ENCODE measurements at places on chromosomes 3 and 15.

GRCh38 chr3:63878394-63879060 lies 14.9 kb downstream of the ATXN7 start:
- no peak for DNase-seq

- DNase-seq: no peak
These were observed 24.4 kb downstream of the SELENOT start for GRCh38 chr3:150627557-150627956.

- DNase-seq: no peak
These were observed 334.4 kb upstream of the CTNNB1 start for GRCh38 chr3:40864915-40865314.

DNA sequence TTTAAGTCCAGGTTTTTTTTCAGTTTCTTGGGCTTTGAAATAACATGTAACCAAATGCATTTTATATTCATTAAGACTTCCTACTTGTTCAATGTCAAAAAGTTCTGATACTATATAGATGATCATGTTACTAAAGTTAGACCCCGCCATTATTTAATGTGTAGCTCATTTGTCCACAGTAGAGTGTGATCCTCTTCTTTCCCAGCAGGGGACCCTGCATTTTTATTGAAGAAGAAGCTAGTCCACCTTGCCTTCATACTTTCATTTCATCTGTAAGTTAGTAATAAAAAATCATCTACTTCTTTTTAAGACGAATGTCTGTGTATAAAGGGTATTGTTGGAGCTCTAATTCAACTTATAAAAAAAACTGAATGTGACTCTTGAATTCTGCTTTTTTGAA lies 404.6 kb downstream of the SI start:
- DNase-seq: no peak

DNA sequence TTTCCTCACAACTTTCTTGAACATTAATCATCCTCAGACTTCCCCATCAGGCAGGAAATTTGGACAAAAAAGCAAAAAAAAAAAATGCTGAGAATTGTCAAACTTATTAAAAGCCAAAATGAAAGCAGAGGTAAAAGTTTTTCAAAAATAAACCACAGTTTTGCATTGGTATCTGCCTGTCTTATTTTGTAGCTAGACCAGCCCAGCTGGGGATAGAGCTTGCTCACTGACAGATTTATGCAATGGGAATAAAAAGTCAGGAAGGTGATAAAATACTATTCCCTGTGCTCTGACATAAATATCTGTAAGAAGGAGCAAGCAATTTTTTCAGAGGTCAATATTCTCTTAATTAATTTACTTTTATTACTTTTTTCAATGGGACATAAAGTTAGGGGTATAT lies 1006.7 kb upstream of the ALCAM start:
- no peak for DNase-seq

- no peak for DNase-seq
These were observed 1.1 kb upstream of the PARP15 start for GRCh38 chr3:122576174-122576940.

DNA sequence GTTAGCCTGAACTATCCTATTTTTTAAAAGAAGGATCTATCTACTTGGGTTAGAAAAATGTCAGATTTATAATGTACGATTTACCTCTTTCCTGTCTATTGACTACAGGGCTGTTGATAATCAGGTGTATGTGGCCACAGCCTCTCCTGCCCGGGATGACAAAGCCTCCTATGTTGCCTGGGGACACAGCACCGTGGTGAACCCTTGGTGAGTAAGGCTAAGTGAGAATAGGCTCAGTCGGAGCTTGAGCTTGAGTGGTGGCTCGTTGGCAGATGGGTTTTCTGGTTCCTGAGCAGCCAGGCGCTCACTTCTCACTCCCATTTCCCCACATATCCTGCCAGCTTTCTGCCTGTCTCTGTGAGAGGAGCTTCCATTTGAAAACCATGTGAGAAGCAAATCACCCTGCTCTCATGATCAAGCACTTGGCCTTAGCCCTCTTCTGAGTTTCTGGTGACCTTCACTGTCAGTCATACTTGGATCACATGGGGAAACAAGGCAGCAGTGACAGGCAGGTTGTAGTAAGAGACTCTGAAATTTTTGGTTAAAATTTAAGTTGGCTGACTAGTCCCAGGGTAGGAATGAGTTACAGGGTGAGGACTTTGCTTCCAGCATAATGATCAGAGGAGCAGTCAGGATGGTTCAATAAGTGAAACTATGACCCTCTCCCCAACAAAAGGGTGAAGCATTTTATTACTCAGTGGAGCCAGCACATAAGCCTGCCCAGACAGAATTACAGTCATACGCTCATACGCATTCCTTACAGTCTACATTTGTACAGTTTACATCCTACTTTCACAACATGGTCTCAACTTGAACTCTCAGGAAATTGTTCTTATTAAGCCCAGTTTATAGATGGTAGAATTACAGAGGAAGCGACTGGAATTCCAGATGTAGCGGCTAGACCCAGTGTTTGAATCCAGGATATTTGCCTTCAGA lies 18.0 kb downstream of the NIT2 start:
- no peak for DNase-seq

GRCh38 chr3:173630849-173631248 lies 233.3 kb downstream of the NLGN1 start:
- DNase-seq: no peak

DNA sequence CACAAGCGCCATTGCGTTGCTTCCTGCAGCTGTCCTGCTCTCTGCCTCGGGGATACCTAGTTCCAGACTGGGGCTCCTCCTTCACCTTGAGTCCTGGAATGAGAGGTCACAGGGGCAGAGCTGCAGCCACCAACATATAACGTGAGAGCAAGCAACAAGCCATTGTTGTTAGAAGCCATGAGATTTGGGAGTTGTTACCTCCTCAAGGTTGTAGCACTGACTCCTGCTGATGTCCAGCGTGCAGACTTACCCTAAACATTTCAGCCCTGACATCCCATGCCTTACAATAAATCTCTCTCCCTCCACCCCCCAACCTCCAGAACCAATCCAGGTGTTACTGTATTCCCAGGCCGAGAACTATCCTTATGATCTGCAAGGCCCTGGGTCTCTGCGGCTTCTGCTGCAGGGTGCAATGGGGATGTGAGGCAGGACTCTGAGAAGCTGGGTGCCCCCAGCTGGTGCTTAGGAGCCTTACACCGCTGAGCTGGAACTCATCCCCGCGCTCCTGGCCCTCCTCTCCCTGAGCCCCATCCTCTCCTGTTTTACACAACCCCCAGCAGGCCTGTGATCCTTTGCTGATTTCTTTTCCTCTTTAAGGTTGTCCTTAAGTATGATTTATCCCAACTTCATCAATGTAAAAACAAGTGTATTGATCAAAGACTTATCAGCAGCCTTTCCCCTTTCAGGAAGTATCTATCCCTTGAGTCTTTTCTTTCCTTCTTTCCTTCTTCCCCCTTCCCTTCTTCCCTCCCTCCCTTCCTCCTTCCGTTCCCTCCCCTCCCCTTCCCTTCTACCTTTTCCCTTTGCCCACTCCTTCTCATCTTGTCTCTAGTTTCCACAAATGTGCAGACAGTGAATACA lies 84.2 kb upstream of the ABHD2 start:
- DNase-seq: no peak

GRCh38 chr3:46909535-46910161 lies 32.1 kb downstream of the PTH1R start:
- peak; percentile 83 for DNase-seq

GRCh38 chr3:36494461-36495109 lies 114.3 kb downstream of the STAC start:
- DNase-seq: no peak

DNA sequence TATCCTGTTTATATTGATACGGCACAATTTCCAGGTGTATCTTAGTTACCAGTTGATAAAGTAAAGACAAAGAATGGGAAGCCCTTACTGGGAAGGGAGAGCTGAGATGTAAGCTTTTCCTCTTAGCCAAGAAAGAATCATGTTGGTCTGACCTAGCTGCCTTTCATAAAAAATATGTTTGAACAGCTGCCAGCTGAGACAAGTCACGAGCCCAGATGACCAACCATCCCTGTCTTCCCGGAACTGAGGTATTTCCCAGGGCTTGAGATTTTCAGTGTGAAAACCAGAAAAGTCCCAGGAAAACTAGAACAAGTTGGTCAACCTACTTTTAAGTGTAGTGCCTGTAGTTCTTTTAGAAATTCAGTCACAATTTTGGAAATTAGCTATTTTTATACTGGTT lies 3.6 kb upstream of the MYH15 start:
- DNase-seq: no peak

- peak; percentile 19 for DNase-seq
These were observed 1.3 kb downstream of the COLQ start for GRCh38 chr3:15520185-15520584.

- peak; percentile 53 for DNase-seq
These were observed 169.4 kb downstream of the TBC1D2B start for GRCh38 chr15:77907824-77908751.

DNA sequence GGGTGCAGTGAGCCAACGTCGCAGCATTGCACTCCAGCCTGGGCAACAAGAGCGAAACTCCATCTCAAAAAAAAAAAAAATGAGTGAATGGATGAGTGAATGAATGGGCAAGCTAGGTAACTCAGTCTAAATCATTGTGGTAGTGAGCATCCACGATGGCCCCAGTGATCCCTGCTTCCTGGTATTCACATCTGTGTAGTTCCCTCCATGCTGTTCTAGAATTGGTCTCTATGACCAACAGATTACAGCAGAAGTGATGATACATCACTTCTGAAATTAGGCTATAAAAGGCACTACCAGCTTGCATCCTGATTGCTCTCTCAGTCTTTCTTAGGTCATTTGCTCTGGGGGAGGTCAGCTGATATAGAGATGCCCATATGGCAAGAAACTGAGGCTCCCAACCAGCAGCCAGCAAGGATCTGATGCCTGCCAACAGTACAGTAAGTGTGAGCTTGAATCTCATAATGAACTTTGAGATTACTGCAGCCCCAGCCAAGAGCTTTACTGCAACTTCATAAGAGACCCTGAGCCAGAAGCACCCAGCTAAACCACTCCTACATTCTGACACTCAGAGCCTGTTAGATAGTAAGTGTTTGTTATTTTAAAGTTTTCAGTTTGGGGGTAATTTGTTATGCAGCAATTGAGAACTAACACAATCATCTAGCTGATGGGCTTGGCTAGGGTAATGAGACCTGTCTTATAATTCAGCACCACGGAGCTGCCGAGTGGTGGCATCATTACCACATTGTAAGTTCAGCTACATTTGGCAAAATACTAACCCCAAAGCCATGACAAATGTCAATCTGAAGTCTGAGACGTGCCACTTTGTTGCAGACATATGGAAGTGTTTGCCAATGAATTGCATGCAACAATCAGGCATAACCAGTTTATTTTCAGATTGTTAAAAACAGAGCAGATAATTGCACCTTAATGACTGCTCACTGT lies 53.0 kb downstream of the KLHL6 start:
- DNase-seq: no peak

- no peak for DNase-seq
These were observed 442.9 kb downstream of the MCTP2 start for GRCh38 chr15:94674296-94674695.

DNA sequence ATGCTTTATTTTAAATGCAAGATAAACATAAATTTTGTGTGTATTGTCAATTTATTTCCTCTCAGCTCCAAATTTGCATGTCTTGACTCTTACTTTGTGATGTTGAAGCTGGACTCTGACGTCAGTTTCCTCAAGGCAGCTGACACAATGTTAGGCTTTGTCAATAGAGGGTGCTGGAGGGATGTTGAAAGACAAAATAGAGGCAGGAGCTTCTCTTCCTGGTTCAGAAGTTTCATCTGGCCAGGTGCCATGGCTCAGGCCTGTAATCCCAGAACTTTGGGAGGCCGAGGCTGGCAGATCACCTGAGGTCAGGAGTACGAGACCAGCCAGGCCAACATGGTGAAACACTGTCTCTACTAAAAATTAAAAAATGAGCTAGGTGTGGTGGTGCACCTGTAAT lies 408.6 kb downstream of the GBE1 start:
- no peak for DNase-seq

DNA sequence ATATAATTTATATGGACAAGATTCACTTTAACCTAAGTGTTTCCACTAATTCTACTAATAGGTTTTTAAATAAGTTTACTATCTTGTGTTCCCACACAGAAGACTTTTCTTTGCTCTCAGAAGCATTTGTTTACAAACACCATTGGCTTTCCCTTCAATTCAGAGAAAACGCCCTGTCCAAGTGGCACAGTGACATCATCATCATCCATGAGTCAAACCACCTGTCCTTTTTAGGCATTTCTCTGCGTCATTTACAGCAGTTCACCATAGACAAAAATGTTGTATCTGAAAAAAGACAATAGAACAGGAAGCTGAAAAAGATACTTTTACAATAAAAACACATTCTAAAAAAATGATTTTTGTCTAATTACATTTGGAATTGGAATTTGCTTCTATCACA lies 9.3 kb upstream of the BCL2L10 start:
- DNase-seq: no peak

- DNase-seq: no peak
These were observed 87.6 kb upstream of the TLE3 start for GRCh38 chr15:70185251-70185711.

DNA sequence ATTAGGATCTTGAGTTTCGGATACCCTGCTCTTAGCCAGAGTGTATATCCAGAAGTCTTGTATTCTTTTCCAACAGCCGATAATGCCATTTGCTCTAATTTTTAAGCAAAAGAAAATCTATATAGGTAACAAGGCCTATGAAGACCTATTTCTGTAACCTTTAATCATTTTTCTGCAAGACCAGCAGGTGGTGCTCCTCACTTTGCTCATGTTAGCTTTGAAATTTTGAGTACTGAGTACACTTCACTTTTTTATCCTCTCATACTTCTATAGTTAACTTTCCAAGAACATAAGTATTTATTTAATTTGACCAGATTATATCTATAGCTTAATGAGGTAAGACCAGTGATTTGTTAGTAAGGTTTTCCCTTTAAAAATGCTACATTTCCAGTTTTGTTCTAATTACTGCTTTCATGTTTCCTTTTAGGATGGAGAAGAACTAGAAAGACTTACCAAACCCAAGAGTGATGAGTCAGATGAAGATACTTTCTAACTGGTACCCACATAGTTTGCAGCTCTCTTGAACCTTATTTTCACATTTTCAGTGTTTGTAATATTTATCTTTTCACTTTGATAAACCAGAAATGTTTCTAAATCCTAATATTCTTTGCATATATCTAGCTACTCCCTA lies 20.5 kb downstream of the SLC35A5 start:
- peak; percentile 17 for DNase-seq

DNA sequence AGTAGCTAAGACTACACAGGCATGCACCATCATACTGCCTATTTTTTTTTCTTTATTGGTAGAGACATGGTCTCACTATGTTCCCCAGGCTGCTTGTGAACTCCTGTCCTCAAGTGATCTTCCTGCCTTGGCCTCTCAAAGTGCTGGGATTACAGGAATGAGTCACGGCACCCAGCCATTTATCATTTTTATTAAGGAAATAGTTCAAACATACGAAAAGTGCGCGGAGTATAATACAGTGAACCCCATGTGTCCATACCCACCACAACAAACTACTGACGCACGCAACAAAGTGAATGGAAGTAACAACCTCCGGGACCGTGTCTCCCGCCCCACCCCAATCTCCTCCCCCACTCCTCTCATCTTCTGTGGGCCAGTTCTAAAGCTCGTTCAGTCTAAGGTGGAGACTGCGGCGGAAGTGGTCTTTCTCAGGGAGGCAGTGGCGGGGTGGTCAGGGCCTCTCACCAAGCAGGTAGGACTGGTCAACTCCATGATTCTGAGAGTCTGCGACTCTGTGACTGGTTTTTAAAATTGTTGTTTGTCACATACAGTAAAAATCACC lies 42.1 kb downstream of the DNAJB8 start:
- no peak for DNase-seq
